ENCODE measurements at places on chromosomes 2 and 18.

DNA sequence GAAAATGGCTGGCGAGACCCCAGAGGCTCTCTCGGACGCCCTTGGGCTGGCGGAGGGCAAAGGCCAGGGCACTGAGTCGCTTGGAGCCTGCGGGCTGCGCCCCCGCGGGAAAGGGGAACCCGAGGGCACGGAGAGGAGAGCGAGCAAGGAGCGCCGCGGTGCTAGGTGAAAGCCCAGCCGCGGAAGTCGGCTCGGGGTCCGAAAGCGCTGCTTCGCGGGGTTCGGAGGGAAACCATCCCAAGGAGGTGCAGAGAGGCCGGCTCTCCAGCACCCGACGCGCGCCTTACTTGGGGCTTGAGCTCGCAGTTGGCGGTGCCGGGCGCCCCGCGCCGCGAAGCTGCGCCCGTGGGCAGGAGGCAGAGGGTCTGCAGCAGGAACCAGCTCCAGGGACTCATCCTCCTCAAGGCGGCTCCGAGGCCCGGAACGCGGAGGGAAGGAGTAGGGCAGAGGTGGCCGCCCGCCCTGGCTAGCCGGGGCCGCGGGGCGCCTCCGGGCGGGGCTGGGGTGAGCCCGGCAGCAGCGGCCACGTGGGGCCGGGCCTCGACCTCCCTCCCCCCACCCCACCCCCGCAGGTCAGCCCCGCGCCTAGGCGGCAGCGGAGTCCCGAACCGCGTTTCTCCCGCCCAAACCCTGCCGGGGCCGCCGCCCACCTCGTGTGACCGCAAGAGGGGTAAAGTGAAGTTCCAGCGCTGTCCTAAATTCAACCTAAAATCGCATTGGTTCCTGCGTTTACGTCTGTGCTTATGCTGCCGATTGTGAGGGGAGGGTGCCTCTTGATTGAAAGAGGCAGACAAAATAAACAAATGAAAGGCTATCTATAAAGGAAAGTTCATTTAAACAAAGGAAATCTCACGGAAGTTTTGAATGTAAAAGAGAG, at the start of gene TRABD2A:
TSS of gene TRABD2A (minus strand) at position 440 of the 877 bp plus-strand sequence. CDS start at position 395, 45 bp downstream.
- DNase-seq = no peak

DNA sequence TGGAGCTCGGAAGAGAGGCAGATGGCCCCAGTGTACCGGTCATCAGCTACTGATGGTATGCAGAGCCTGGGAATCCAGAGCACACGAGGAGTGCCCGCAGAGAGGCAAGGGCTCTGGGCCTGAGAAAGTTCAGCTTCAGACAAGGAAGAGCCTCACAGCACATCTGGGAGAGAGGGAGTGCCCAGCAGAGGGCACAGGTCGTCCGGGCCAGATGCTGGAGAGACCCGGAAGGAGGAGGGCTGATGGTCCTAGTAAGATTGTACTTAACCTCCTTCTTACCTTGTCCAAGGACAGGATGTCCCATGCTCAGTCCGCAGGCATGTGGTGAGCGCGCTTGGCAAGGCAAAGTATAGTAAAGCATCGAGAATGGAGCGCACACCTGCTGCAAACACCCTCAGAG, 24.4 kb upstream of the CHMP1B start:
- no peak for DNase-seq

- DNase-seq = no peak
Measured at GRCh38 chr18:76384114-76384790, 110.8 kb downstream of the ZNF516 start.

DNA sequence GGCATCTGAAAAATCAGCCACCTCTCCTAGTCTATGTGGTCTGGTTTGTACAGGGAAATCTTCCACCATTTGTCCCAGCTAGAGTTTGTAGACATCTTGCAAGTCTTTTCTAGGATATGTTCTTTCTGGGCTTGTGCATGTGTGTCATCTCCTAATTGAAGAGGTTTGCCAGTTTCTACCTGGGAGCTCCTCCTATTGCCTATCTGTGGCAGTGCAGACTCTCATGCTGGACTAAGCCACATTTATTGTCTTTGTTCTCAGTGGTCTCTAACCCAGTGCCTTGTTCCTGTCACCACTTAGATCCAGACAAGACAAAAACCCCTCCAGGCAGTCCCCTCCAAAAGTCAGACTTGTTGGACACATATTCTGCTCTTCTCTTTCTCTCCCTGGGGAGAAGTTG, 72.0 kb upstream of the MRPS9 start:
- no peak for DNase-seq

DNA sequence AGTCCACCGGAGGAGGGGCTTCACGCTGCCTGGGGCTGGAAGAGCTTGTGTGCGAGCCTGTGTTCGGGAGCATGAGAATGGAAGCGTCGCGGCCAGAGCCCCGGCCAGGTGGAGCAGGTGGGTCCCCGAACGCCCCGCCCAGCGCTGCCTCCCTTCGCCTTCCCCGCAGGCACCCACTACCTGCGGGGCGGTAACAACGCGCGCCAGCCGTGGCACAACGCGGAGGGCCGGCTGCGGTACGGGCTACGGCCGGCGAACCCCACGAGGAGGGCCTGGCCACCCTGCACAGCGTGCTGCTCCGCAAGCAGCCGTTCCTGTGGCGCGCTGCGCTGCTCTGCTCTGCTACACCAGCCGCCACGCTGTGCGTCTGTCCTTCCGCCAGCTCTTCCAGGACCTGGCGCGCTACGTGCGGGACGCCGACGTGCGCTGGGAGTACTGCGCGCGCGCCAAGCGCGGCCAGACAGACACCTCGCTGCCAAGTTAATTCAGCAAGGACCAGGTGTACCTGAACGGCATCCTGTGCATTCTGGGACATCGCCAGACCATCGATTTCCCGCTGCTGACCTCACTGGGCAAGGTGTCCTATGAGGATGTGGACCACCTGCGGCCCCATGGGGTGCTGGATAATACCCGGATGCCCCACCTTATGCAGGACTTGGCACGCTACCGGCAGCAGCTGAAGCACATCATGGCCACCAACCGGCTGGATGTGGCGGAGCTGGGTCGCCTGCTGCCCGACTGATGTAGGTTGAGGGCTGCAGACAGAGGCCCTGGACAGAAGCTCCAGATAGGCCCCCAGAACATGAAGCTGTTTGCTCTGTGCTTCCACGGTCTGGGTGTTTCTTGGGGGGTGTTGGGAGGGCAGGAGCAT, 200.6 kb downstream of the NAPG start:
- no peak for DNase-seq

GRCh38 chr2:38685116-38685735, 19.3 kb downstream of the GALM start:
- no peak for DNase-seq

DNA sequence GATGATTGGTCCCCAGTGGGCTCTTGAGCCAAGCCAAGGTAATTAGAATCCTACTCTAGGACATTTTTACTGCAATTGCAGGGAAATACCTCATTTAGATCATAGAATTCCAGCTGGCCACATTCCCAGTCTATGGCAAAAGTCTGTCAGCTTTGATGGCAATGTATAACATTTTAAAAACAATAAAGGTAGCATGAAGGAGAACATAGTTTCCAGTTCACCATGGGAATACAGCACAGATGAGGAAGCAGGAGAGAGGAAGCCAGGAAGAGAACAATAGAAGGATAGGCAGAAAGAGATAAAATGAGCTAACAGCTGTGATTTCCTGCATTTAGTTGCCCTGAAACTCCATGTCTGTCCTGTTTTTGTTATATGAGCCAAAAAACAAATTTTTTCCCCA, 897.3 kb upstream of the DDX18 start:
- no peak for DNase-seq

DNA sequence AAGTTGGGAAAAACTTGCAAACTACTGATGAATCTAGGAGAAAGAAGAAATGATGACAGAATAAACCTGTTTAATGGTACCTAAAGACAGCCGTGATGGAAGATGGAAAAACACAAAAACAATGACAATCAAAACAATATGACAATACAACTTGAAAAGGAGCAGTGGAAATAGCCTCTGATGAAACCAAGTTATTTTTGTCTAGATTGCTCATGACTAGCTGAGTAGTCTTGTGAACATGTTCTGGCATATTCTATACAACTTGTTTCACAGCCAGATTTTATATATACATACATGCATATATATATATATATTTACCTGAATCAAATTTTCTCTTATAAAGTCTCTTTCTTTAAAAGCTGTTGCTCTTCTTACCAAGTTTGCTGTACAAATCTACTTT, 439.1 kb downstream of the TGIF1 start:
- DNase-seq = no peak

DNA sequence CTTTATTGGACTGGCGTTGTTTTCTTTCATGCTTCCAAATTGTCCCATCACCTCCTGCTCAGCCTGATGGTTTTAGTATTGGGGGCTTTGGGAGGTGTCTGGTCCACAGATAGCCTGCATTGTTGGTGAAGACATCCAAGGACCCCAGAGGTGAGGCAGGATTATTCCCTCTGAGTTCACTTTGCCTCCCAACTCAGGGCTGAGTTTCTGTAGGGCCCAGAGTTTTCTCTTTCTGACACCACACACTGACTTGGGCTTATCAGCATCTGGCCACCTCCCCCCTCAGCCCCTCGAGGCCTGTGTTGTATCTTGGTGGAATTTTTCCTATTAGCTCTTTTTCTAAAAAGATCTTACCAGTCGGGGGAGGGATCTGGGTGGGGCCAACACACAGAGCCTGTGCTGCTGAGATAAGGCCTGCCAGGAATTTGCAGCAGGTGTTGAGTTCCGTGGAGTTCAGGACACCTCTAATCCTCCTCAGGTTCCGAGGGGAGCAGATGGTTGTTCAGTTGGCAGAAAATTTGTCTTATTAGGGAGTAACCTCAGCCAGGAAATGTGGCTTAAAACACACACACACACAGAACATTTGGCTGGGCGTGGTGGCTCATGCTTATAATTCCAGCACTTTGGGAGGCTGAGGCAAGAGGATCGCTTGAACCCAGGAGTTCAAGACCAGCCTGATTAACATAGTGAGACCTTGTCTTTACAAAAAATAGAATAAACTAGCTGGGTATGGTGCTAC, 7.3 kb downstream of the EMILIN2 start:
- DNase-seq = no peak

GRCh38 chr2:208280933-208281332, 14.9 kb downstream of the PIKFYVE start:
- no peak for DNase-seq

DNA sequence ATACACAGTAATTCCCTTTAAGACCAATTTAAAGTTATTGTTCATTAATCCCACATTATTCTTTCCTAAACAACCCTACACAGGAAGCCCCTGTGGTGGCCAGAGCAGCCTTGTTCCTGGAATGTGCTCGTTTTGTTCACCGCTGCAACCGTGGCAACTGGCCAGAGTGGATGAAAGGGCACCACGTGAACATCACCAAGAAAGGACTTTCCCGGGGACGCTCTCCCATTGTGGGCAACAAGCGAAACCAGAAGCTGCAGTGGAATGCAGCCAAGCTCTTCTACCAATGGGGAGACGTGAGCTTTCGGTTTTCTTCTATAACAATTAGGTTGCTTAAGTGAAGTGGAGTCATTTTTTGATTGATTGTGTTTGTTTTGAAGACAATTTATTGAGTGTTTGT, 101.0 kb downstream of the UNC80 start:
- no peak for DNase-seq

- no peak for DNase-seq
Measured at GRCh38 chr2:240192661-240193060, 52.2 kb upstream of the OTOS start.

- DNase-seq = no peak
Measured at GRCh38 chr2:237625216-237625705, 2.1 kb upstream of the LRRFIP1 start.

- DNase-seq = no peak
Measured at GRCh38 chr18:58562146-58562998, 66.5 kb downstream of the ALPK2 start.

GRCh38 chr18:23900994-23901393, 113.6 kb upstream of the TTC39C start:
- no peak for DNase-seq

GRCh38 chr2:177545981-177546585, 153.5 kb downstream of the AGPS start:
- no peak for DNase-seq

DNA sequence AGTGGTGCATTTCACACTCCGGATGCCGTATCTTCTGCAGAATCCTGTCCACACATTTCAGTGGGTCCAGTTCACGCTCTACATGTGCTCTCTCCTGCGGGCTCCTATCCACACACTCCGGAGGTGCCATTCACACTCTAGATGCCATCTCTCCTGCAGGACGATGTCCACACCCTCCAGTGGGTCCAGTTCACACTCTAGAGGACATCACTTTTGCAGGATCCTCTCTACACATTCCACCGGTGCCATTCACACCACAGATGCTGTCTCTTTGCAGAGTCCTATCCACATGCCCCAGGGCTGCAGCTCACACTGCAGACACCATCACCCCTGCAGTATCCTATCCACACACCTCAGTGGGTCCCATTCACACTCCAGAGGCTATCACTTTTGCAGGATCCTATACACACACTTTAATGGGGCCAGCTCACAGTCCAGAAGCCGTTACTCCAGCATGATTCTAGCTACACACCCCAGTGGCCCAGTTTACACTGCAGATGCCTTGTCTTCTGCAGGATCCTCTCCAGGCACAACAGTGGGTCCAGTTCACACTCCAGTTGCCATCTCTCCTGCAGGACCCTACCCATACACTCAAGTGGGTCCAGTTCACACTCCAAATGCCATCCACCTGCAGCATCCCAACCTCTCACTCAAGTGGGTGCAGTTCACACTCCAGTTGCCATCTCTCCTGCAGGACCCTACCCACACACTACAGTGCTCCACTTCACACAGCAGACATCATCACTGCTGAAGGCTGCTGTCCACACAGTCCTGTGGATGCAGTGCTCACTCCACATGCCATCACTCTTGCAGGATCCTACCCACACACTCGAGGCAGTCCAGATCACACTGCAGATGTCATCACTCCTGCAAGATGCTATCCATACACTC, 2.1 kb upstream of the PXDN start:
- DNase-seq = no peak

GRCh38 chr2:33531549-33532059, 55.2 kb downstream of the RASGRP3 start:
- no peak for DNase-seq

- DNase-seq = no peak
Measured at GRCh38 chr2:170481201-170481600, 233.9 kb upstream of the SP5 start.

DNA sequence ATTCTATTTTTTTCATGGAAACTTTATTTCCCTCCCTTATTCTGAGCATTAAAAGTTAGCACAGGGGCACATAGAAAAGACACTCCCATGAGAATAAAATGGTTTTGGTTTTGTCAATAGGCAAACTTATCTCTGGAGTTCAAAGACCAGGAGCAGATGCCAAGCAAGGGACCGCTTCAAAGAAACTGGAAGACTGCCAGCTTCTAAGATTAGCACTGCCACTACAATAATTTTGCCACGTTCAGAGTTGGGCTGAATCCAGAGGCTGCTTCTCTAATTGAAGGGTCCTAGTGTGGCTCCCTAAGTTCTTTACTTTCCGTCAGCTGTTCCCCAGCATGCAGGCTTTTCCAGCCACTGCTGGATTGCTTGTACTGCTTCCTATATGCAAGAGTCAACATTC, 681.0 kb upstream of the GCFC2 start:
- DNase-seq = no peak

- DNase-seq = no peak
Measured at GRCh38 chr2:145094370-145094769, 574.5 kb upstream of the ZEB2 start.
